Stimulated activated CD4-positive, alpha-beta T cell treated with anti-CD3 and anti-CD28 coated beads, Interleukin-12 subunit alpha, Interleukin-12 subunit beta, amount 100 ng/mL, for 48 hours (primary cell): ENCODE measurements at places on chromosomes 2 and 18.

DNA sequence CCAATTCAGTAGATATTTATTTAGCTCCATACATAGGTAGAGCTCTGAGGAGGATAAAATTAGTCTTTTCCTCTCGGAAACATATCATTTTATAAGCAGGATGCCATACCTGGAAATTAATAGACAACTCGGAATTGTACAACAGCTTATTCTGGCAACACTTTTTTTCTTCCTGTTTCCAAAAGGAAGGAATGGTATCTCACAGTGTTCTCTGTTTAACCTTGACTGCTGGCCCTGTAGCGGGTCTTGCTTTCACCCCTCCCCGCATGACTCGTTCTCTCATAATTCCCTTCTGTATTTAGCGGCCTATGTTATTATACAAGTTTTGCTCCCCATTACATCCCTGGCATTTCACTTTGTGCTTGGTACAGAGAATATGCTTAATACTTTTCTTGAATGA is 2.5 kb upstream of the KYNU start:
- DNase-seq: no peak

- peak; percentile 58 for DNase-seq
These were observed 24.0 kb downstream of the TMEM177 start for GRCh38 chr2:119702918-119703401.

- no peak for DNase-seq
These were observed 102.5 kb downstream of the CRIM1 start for GRCh38 chr2:36458106-36458505.

- no peak for DNase-seq
These were observed 1202.5 kb downstream of the DSC3 start for GRCh38 chr18:29840089-29840488.

- no peak for DNase-seq
These were observed 636.2 kb downstream of the EPHA4 start for GRCh38 chr2:220935789-220936321.

DNA sequence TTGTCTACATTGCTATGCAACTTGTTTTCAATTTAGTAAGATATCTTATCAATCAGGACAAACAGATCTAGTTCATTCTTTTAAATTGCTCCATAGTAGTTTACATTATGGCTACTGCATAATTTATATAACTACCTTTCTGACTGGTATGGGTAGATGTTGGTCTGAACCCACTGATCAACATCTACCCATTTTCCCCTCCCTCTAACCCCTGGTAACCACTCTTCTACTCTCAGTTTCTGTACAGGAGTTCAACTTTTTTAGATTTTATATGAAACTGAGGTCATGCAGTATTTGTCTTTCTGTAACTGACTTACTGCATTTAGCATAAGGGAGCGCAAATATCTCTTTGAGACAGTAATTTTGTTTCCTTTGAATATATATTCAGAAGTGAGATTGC is 73.2 kb downstream of the ITSN2 start:
- DNase-seq: no peak

GRCh38 chr2:47035615-47036488 is 119.3 kb downstream of the STPG4 start:
- no peak for DNase-seq

- no peak for DNase-seq
These were observed 1.4 kb downstream of the RFX8 start for GRCh38 chr2:101473591-101473910.

DNA sequence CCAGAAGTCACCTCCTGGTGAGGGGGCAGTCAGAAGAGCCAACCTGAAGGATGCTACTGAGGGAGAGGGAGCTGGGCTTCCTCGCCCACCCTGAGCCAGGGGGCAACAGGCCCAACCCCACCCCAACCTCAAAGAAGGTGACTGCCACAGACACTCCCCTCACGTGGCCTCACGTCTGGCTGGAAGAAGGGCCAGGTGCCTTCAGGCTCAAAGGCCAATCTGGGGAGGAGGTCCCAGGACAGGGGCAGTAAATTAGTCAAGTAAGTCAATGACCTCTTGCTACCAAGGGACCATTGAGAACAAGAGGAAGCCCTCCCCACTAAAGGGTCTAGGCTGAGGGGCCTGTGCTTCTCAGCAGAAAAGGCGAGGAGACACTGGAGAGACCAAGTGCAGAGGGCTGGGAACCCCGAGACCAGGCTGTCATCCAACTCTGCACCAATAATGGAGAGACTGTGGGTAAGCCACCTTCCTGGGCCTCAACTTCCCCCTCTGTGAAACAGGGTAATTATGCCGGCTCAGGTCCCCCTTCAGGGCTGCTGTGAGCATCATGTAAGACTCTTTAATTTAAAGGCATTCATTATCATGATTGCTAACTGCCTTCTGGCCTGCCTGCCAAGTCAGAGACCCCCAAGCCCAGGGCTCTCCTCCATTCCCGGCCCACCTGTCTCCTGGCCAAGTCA is 20.2 kb upstream of the TNS1 start:
- DNase-seq: no peak

GRCh38 chr2:140465301-140465700 is 1665.5 kb downstream of the LRP1B start:
- DNase-seq: no peak

GRCh38 chr2:178627401-178627800 is 147.1 kb downstream of the PLEKHA3 start:
- DNase-seq: no peak

GRCh38 chr2:135047300-135047699 is at the start of gene MAP3K19:
MAP3K19 (minus strand) TSS chr2:135047447; CDS start chr2:135024647, 22,800 bp downstream.
- DNase-seq: no peak

DNA sequence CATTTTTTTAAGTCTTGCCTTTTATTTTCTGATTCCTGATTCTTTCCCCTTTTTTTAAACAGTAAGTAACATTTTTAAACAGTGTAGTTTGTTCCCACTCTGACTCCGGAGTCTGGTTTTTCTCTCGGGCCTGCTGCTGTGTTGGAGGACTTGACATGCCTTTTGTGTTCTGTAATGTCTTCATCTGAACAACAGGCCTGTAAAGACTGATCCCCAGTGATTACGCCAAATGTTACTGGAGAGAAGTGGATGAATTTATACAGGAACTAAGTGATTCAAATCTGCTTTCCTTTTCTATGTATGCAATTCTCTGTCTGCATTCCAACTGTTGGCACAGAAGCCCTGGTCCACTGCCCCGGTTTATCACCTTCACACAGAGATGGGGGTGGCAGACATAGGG is 54.3 kb upstream of the RMDN2 start:
- no peak for DNase-seq

GRCh38 chr18:23237524-23238151 is 102.4 kb downstream of the CABLES1 start:
- peak; percentile 41 for DNase-seq

DNA sequence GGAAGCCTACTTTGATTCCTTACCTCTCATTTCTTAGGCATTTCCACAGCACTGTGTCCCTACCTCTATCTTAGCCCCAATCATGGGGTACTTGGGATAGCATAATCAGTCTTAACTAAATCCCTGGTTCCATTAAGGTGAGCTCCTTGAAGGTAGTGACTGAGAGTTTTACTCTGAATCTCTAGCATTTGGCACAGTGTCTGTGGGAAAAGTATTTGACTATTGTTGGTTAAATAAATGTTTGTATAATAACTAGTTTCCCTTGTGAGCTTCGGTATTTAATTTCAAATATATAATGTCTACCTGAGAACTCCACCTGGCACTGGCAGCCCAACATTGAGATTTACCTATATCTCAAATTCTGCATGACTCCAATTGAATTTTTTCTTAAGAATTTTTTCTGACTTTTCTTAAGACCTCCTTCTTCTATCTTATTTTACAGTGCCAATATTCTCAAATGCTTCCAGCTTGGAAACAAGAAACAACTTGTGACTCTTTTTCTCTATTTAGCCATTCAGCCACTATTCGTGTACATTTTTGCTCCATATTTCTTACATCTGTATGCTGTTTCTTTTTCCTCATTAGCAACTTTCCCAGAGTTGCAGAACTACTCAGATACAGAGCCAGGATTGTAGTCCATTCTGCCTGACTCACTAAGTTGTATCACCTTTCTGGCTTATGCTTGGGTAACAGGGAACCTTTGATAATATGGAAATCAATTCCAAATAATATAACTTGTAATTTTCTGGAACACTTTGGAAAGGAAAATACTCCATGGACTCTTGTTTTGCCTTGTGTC is 214.0 kb upstream of the NT5C1B start:
- no peak for DNase-seq

GRCh38 chr2:152376968-152377367 is 42.0 kb downstream of the FMNL2 start:
- DNase-seq: no peak

GRCh38 chr2:75574106-75574505 is 13.4 kb upstream of the EVA1A start:
- DNase-seq: no peak
